ENCODE measurements at places on chromosomes 5 and 9. TPM values are rescaled to one million over a fixed set of nuclear protein-coding genes. Genes with fewer than 3 reads are reported as not detected.

Gene PKD2L2
- 0.53 TPM for total RNA-seq

GRCh38 chr5:66884564-66885243 lies 288.5 kb downstream of the MAST4 start:
- no peaks in the 10 kb centered on the region for H3K27me3 ChIP-seq
- no peaks in the 10 kb centered on the region for H3K36me3 ChIP-seq
- peaks cover 43% of the 10 kb centered on the region for H3K4me1 ChIP-seq
- H3K27ac ChIP-seq, result no peak overlapping the region

DNA sequence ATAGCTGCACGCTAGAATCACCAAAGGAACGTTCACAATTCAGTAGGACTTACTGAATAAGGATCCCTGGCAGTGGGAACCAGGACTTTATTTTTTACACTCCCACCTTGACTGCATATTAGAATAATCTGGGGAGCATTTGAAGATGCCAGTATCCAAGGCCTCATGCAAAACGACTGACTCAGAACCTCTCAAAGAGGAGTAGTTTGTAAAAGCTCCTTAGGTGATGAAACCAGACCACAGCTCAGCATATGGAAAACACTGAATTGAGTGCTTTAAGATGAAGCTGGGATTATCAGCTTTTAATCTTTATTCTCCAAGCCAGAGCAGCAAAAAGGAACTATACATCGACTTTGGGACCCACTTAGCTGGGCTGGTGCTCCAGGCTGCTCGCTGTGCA lies 288.3 kb downstream of the MLLT3 start:
- H3K27ac ChIP-seq, result no peak overlapping the region
- no peaks in the 10 kb centered on the region for H3K36me3 ChIP-seq
- no peaks in the 10 kb centered on the region for H3K4me1 ChIP-seq
- no peak overlapping the region for H3K4me3 ChIP-seq

GRCh38 chr5:50711280-50711679 lies 44.8 kb downstream of the PARP8 start:
- no peaks in the 10 kb centered on the region for H3K36me3 ChIP-seq
- peaks cover 11% of the 10 kb centered on the region for H3K4me1 ChIP-seq
- DNase-seq, result no peak
- no peak overlapping the region for H3K27ac ChIP-seq
- no peaks in the 10 kb centered on the region for H3K27me3 ChIP-seq
- no peak overlapping the region for H3K4me3 ChIP-seq

Gene PCDHA4
- total RNA-seq, result not detected

DNA sequence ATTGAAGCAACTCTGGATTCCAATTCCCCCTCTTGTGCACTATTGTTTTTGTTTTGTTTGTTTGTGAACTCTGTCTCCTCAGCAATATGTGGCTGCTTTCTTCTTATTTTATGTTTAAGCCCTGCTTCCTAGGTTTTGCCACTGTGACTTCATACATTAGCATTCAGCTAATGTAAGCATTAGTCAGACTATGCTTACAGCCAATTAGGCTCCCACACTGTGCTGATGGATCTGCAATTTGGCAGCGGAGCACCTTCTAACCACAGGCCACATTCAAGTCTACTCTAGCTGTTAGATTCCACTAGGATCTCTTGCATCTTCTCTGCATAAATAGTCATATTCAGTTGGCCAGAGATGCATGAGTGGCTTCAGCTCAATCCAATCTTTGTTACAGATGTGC lies 9.6 kb upstream of the BICD2 start:
- no peak overlapping the region for H3K27ac ChIP-seq
- no peak overlapping the region for H3K4me3 ChIP-seq
- H3K27me3 ChIP-seq, result no peaks in the 10 kb centered on the region
- no peak for DNase-seq

Gene F2RL2
- 0.24 TPM for total RNA-seq

- H3K36me3 ChIP-seq, result no peaks in the 10 kb centered on the region
- H3K27ac ChIP-seq, result no peak overlapping the region
- peaks cover 36% of the 10 kb centered on the region for H3K4me1 ChIP-seq
- no peak overlapping the region for H3K4me3 ChIP-seq
- no peaks in the 10 kb centered on the region for H3K27me3 ChIP-seq
Observed at GRCh38 chr9:136681945-136682699, 5.1 kb downstream of the AGPAT2 start.

DNA sequence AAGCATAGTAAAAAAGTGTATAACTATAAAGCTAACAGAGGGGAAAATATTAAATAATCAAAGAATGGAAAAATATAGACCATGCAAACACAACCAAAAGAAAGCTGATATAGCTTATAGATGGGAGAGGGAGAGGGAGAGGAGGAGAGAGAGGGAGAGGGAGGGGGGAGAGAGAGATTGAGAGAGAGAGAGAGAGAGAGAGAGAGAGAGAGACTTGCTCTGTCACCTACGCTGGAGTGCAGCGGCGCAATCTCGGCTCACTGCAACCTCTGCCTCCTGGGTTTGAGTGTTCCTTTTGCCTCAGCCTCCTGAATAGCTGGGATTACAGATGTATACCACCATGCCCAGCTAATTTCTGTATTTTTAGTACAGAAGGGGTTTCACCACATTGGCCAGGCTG lies 110.6 kb downstream of the RAPGEF6 start:
- H3K27ac ChIP-seq, result no peak overlapping the region
- H3K27me3 ChIP-seq, result no peaks in the 10 kb centered on the region
- DNase-seq, result no peak
- H3K4me3 ChIP-seq, result no peak overlapping the region

DNA sequence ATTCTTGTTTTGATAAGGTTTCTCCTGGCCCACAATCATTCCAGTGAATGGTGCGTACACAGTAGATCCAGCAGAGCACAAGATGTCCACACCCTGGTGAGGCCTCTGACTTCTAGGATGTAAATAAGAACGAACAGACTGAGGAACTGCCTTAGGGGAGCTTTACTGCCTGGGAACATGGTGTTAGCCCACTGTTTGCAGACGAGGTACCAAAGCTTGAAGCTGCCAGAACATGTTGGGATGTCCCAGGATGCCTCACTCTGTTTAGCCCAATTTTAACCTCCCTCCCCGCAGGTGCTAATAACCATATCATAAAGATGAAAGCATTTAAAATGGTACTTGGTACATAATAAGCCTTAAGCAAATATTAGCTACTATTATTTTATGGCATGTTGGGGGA lies 3.5 kb downstream of the LECT2 start:
- no peaks in the 10 kb centered on the region for H3K27me3 ChIP-seq
- no peak overlapping the region for H3K4me3 ChIP-seq
- no peaks in the 10 kb centered on the region for H3K36me3 ChIP-seq
- H3K27ac ChIP-seq, result no peak overlapping the region

GRCh38 chr5:62741761-62742160 lies 163.1 kb downstream of the LRRC70 start:
- H3K36me3 ChIP-seq, result no peaks in the 10 kb centered on the region
- no peaks in the 10 kb centered on the region for H3K4me1 ChIP-seq
- DNase-seq, result no peak
- no peaks in the 10 kb centered on the region for H3K27me3 ChIP-seq

DNA sequence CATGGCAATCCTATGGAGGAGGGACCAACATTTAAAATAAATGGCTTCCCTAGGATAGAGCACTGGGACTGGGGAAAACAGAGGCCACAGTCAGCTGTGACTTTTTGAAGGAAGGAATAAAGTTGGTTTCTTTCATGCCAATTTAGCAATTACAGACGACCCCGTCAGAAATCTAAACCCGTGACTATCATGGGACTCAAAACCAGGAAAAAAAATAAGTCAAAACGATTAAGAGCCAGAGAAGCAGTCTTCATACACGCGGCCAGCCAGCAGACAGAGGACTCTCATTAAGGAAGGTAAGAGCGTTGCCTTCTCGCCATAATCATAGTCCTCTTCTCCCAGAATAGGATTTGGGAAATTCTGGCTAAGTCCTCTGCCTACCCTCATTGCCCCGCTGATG lies at the start of gene MLANA:
Gene MLANA (plus strand): TSS at position 249 of the 400 bp plus-strand sequence. CDS start 1,586 bp downstream, outside the sequence.
- H3K4me3 ChIP-seq, result no peak within 1 kb of the TSS
- DNase-seq, result no peak
- no peaks in the 10 kb centered on the region for H3K27me3 ChIP-seq

DNA sequence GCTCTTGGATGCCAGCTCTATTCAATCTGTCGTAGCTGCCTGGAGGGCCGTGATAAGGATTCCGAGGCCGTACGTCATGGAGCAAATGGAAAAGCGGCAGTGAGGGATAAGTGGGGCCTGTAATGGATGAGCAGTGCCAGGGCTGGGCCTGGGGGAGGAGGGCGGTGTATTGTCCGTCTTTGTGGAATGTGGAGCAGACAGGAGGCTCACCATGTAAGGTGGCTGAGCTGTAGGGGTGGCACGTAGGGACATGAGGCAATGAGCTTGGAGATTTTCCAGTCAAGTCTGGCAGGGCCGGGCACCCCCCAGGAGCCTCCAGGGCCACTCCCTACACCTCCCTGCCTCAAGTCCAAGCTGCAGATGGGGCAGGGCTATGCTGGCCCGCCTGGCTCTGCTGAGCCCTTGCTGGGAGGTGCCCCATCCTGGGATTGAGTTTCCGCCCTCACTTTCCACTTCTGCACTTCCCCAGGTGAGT lies 29.2 kb downstream of the NCS1 start:
- H3K27me3 ChIP-seq, result no peaks in the 10 kb centered on the region
- no peaks in the 10 kb centered on the region for H3K4me1 ChIP-seq
- H3K36me3 ChIP-seq, result no peaks in the 10 kb centered on the region
- H3K4me3 ChIP-seq, result no peak overlapping the region

Gene OBP2B
- total RNA-seq, result not detected

DNA sequence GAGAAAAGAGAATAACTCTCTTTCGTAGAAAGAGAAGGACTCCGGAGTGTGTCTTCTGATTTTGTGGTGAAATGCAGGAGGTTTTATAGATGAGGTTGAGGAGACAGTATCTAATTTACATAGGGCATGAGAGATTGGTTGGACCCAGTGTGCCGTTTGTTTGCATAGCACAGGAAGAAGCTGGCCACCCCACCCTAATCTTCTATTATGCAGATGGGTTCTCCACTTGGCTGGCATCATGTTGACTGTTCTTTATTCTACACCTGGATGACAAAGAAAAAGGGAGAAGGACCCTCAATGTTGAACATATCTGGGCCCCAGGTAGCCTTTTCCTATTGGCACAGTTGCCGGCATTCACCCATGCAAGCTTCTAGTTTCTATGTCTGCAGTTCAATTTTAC lies 23.2 kb upstream of the MINAR2 start:
- H3K27me3 ChIP-seq, result no peaks in the 10 kb centered on the region
- DNase-seq, result no peak
- no peak overlapping the region for H3K27ac ChIP-seq
- H3K4me1 ChIP-seq, result no peaks in the 10 kb centered on the region

- no peaks in the 10 kb centered on the region for H3K36me3 ChIP-seq
- H3K4me1 ChIP-seq, result peaks cover 37% of the 10 kb centered on the region
- no peak for DNase-seq
- no peak overlapping the region for H3K4me3 ChIP-seq
- H3K27me3 ChIP-seq, result no peaks in the 10 kb centered on the region
- peak overlapping the region; percentile 78 for H3K27ac ChIP-seq
Observed at GRCh38 chr5:159049844-159050315, 49.8 kb downstream of the EBF1 start.

GRCh38 chr5:157924931-157925729 lies 66.2 kb upstream of the CLINT1 start:
- no peaks in the 10 kb centered on the region for H3K4me1 ChIP-seq
- H3K4me3 ChIP-seq, result no peak overlapping the region
- H3K27ac ChIP-seq, result no peak overlapping the region
- H3K36me3 ChIP-seq, result no peaks in the 10 kb centered on the region

GRCh38 chr5:164680216-164680615 lies 1174.8 kb downstream of the MAT2B start:
- no peak overlapping the region for H3K4me3 ChIP-seq
- no peaks in the 10 kb centered on the region for H3K4me1 ChIP-seq
- no peaks in the 10 kb centered on the region for H3K27me3 ChIP-seq
- H3K27ac ChIP-seq, result no peak overlapping the region

- H3K27ac ChIP-seq, result no peak overlapping the region
- no peak overlapping the region for H3K4me3 ChIP-seq
- H3K36me3 ChIP-seq, result no peaks in the 10 kb centered on the region
- peak; percentile 62 for DNase-seq
- H3K4me1 ChIP-seq, result peaks cover 23% of the 10 kb centered on the region
- H3K27me3 ChIP-seq, result peaks cover 28% of the 10 kb centered on the region
Observed at GRCh38 chr9:92138157-92138959, 23.1 kb upstream of the SPTLC1 start.

Gene ARID3C
- total RNA-seq, result not detected

Gene NDOR1
- 5.4 TPM for total RNA-seq

GRCh38 chr5:139768807-139769465 lies 26.7 kb upstream of the PSD2 start:
- H3K27ac ChIP-seq, result no peak overlapping the region
- peaks cover 15% of the 10 kb centered on the region for H3K27me3 ChIP-seq
- no peaks in the 10 kb centered on the region for H3K36me3 ChIP-seq
- H3K4me3 ChIP-seq, result no peak overlapping the region
- no peak for DNase-seq
- peaks cover 35% of the 10 kb centered on the region for H3K4me1 ChIP-seq

Gene LRRTM2
- total RNA-seq, result 0.23 TPM

DNA sequence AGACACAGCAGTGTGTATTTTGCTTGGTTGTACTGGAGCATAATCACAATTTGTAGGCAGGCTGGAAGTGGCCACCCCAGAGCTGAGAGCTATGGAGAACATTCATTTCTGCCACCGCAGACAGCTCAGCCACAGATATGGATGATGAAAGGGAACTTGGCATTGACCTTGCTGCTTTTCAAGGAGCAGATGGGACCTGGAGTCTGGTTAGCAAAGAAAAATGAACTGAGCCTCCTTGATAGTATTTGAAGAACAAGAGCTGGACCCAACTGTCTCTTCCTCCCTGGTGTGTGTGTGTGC lies 395.2 kb upstream of the ZNF462 start:
- H3K4me1 ChIP-seq, result peaks cover 5% of the 10 kb centered on the region
- no peaks in the 10 kb centered on the region for H3K36me3 ChIP-seq
- no peak overlapping the region for H3K27ac ChIP-seq
- no peak for DNase-seq
- no peaks in the 10 kb centered on the region for H3K27me3 ChIP-seq

Gene ROR2
- 0.85 TPM for total RNA-seq

DNA sequence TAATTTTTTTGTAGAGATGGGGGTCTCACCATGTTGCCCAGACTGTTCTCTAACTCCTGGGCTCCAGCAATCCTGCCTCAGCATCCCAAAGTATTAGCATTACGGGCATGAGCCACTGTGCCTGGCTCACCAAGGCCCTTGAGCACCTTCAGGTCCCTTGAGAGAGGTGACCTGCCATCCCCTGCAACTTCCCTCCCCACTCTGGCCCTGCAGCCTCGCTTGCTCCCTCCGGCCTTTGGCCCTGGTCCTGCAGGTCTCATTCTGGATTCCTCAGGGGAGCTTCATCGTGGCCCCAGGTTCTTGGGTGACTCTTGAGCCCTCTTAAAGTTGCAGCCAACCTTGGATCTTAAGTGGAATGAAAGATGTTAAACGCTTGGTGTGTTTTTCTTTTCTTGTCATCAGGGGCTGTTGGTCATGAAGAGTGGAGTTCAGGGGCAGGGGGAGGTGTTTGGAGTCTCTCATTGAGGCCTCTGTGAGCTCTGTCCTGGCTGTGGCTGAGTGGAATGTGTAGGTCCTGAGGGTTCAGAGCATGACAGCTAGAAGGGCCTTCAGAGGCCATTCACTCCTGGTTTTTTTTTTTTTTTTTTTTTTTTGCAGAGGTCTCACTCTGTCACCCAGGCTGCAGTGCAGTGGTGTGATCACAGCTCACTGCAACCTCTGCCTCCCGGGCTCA lies 33.0 kb downstream of the PPARGC1B start:
- no peak overlapping the region for H3K4me3 ChIP-seq
- H3K27ac ChIP-seq, result peak overlapping the region; percentile 5
- no peaks in the 10 kb centered on the region for H3K27me3 ChIP-seq
- peaks cover 68% of the 10 kb centered on the region for H3K4me1 ChIP-seq
